Urinary bladder (tissue), 4 donors: ENCODE measurements at places on chromosomes 11 and 22. TPM values are rescaled to one million over a fixed set of nuclear protein-coding genes. Genes with fewer than 3 reads are reported as not detected.

- DNase-seq, result no peak
Observed at GRCh38 chr11:61089806-61090491, 12.3 kb upstream of the CD5 start.

- DNase-seq, result no peak
Observed at GRCh38 chr11:17375547-17375946, 12.9 kb downstream of the KCNJ11 start.

DNA sequence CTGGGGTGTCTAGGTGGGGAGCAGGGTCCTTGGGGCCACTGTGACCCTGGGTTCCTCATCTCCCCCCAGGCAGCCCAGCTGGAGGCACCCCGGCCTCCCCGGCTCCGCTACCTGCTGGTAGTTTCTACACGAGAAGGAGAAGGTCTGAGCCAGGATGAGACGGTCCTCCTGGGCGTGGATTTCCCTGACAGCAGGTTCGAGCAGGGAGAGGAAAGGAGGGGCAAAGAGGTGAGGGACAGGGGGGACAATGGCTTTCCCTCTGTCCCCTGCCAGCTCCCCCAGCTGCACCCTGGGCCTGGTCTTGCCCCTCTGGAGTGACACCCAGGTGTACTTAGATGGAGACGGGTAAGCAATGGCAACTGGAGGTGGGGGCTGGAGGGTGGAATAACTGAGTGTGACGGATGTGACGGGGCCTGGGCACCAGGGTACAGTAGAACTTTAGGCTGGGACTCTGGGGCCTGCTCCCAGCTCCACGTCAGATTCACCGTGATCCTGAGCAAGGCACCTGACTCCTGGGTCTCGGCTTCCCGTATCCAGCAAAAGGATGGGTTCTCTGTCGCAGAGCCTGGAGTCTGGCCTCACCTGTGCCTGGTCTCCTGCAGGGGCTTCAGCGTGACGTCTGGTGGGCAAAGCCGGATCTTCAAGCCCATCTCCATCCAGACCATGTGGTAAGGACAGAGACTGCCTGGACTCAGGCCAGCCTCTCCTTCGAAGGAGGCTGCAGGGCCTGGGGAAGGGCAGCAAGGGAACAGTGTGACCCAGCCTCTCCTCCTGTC lies 3.6 kb downstream of the SSH3 start:
- no peak for DNase-seq

Gene NAALADL1
- 11.7 TPM for total RNA-seq

Gene EHF
- total RNA-seq, result 79.8 TPM
